ENCODE measurements at places on chromosomes 16 and 17.

GRCh38 chr16:80846680-80847079 is 42.3 kb upstream of the CDYL2 start:
- no peak for DNase-seq

- no peak for DNase-seq
These were observed 532.3 kb downstream of the CDH13 start for GRCh38 chr16:83159049-83159448.

GRCh38 chr17:45332989-45333701 is 16.3 kb upstream of the MAP3K14 start:
- no peak for DNase-seq

- no peak for DNase-seq
These were observed 101.6 kb downstream of the AXIN2 start for GRCh38 chr17:65459677-65460347.

- DNase-seq, result no peak
These were observed 798.3 kb downstream of the CDH8 start for GRCh38 chr16:61237884-61238485.

GRCh38 chr16:75023009-75023408 is 24.2 kb downstream of the ZNRF1 start:
- DNase-seq, result no peak

Measured in keratinocyte (primary cell).